ENCODE measurements at places on chromosomes 6 and 20. TPM values are rescaled to one million over a fixed set of nuclear protein-coding genes. Genes with fewer than 3 reads are reported as not detected.

- DNase-seq, result no peak
Measured at GRCh38 chr6:137777687-137778075, 89.4 kb upstream of the TNFAIP3 start.

GRCh38 chr6:134537146-134537555 lies 219.2 kb upstream of the SGK1 start:
- DNase-seq, result no peak

- DNase-seq, result no peak
Measured at GRCh38 chr20:13199279-13199678, 21.8 kb upstream of the ISM1 start.

DNA sequence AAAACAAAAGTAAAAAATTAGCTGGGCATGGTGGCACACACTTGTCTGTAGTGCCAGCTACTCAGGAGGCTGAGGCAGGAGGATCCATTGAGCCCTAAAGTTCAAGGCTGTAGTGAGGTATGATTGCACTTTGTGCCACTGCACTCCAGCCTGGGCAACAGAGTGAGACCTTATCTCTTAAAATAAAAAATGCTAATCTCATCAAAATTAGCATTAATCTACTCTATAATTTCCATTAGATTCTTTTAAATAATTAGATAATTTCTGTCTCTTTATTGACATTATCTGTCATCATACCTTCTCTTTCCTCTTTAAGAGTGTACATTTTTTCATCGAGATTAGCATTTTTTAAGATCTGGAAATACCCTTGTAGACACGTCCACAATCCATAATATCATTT lies 48.0 kb downstream of the PHACTR3 start:
- DNase-seq, result no peak

The GABRR1 gene
- not detected for total RNA-seq

The PCSK2 gene
- 18.7 TPM for total RNA-seq

DNA sequence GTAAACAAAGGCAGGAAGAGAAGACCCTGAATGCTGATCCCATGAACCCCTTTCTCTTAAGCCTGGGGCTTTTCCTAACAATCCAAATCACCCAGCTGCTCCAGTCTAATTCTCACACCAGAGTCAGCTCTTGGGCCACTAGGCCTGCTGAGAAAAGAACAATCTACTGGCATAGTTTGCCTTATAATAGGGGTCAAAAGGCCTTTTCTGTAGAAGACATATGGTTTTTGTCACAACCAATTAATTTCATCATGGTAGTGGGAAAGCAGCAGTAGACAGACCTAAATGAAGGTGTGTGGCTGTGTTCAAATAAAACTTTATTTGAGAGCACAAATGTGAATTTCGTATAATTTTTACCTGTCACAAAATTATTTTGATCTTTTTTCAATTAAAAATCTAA lies 994.7 kb upstream of the EPHA7 start:
- DNase-seq, result no peak

DNA sequence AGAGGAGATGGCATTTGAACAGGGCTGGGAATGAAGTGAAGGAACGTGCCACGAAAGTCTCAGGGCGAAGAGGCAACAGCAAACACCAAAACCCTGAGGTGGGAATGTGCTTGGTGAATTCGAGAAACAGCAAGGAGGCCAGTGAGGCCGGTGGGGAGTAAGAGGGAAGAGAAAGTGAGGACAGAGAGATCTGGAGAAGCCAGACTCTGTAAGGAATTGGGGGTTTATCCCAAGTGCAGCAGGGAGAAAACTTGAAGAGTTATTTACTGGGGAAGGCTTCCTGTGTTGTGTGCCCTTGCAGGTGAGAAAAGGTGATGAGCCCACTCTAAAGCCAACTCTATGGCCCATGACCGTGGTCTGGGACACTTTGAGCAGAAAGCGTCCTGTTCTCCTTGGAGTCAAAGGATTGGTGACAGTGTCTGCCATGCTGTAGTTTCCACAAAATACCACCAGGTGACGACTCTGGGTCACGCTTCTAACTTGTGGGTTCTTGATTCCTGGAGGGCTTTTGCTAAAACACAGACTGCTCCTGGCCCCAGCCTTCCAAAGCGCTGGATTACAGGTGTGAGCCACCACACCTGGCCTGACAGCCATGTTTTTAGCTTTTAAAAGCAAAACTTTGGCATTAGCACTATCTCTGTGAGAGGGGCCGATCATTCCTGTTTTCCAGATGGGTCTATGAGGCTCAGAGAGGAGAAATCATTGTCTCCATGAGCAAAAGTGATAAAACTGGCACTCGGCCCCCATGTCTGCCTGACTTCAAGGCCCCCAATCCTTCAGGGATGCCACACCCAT lies 18.0 kb upstream of the CSNK2A1 start:
- DNase-seq, result no peak

- DNase-seq, result no peak
Measured at GRCh38 chr20:12306107-12306506, 388.4 kb downstream of the BTBD3 start.

GRCh38 chr6:26401987-26402658 lies at the start of gene BTN3A1:
Gene BTN3A1 (plus strand): TSS chr6:26402275. CDS start chr6:26405564, 3,289 bp downstream.
- DNase-seq, result peak; percentile 58

DNA sequence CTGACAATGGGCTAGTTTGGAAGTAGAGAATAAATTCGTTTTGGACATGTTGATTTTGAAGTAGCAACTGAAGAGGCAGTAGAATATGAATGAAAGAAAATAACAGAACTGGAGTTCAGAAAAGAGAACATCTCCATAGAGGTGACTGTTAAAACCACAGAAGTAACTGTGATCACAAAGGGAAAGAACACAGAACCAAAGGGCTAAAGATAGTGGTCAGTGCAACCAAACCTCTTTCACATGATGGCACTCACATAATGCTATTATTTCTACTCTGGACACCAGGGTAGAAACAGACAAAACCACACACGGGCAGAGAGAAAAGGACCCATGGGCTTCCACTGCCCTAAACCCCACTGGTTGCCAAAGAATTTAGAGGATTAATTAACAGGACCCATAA lies 58.5 kb downstream of the CDK19 start:
- DNase-seq, result no peak

- DNase-seq, result peak; percentile 22
Measured at GRCh38 chr6:87200469-87201175, 45.3 kb downstream of the ZNF292 start.
